Stimulated activated CD4-positive, alpha-beta T cell treated with anti-CD3 and anti-CD28 coated beads, TNF-alpha, amount 100 ng/mL, for 48 hours (primary cell): ENCODE measurements at places on chromosomes 5 and 9.

DNA sequence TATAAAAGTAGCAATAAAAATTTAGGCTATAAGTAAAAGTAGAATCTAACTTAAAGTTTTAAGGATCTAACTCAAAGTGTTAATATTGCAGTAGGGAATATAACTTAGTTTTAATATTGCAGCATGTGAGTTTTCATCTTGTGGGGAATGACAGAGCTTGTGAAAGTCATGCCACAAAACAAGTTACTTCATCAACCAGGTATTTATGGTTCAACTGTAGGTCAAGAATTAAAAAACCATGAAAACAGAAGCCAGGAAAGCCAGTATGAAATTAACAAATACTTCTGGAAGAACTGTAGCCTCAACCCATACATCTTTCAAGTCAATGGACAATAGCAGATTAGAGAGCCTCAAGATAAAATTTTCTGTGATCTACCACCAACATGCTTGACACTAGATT is 19.0 kb downstream of the HMGCS1 start:
- no peak for DNase-seq

DNA sequence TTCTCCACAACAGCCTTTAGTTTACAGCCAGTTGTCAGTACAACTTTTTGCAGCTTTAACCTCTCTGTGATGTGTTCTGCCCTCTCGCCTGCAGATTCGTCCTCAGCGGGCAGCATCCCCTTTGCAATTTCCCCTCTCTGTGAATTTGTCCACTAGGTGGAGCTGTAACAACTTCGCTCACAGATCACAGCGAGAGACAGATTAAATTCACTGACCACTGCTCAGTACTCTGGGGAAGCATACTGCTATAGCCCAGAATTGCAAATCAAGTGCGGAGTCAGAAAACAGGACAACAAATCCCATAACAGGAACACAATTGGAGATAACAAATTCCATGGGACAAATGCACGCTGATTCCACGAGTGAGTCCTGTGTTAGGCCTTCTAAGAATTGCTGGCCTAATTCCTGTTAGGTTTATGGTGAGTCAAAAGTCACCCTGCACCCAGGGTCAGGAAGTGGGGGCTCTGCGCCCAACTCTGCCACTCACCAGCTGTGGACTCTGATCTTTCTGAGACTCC is 2124.9 kb downstream of the MAT2B start:
- no peak for DNase-seq

DNA sequence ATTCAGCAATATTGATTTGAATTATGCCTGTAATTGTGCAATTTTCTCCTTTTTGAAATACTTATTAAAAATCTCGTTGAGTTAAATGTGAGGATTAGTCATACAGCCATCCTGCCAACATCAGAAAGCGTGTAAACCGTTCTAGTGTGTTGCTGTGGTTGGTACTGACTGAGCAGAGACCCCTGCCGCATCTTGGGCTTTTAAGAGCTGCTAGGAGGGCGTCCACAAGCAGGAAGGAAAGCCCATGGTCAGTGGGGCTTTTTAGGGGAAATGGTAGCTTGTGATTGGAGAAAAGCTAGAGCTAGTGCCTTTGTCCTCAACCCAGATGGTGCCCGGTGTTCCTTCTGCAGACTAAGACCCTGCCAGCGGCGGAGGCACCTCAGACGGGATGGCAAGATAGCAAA is 1.3 kb downstream of the SDHA start:
- no peak for DNase-seq

DNA sequence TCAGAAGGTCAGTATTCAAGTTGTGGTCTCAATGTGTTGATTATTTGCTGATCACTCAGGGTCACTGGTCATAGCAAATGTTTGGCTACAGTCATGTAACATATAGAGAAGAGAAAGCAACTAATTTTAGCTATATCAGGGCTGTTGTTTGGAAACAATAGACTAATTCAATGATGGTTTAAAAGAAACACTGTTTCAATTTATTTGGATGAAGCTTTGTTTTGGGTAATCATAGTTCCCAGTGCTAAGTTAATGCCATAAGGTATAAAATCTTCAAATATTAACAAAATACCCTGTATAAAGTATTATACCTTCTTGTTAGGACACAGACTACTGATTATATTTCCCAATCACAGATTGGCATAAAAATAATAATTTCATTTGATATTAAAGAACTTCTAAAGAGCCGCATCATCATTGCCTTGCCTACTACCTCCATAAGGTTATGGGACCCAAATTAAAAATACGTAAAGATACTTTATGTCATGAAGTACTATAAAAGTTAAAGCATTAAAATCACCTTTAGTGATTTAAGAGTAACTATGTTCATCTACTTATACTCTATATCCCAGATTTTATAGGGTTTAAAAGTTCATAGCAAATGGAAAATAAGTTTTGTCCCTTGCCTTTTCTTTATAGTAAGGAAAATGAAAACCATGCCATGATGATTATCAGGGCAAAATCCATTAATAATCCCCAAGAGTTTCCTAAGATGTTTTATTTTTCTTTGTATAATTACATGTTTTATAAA is 6.0 kb downstream of the NR3C1 start:
- no peak for DNase-seq

DNA sequence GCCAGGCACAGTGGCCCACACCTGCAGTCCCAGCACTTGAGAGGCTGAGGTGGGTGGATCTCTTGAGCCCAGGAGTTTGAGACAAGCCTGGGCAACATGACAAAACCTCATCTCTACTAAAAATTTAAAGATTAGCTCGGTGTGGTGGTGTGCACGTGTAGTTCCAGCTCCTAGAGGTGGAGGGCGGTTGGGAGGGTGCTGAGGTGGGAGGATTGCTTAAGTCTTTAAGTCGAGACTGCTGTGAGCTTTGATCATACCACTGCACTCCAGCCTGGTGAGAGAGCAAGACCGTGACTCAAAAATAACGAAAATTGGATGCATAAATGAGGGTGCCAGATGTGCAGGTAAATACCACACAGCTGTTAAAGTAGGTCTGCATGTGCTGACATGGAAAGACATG is 39.3 kb upstream of the TDRD7 start:
- DNase-seq = no peak

- no peak for DNase-seq
These were observed 236.9 kb downstream of the CD180 start for GRCh38 chr5:66959653-66960052.

- no peak for DNase-seq
These were observed 272.3 kb downstream of the NTRK2 start for GRCh38 chr9:84941792-84942191.

DNA sequence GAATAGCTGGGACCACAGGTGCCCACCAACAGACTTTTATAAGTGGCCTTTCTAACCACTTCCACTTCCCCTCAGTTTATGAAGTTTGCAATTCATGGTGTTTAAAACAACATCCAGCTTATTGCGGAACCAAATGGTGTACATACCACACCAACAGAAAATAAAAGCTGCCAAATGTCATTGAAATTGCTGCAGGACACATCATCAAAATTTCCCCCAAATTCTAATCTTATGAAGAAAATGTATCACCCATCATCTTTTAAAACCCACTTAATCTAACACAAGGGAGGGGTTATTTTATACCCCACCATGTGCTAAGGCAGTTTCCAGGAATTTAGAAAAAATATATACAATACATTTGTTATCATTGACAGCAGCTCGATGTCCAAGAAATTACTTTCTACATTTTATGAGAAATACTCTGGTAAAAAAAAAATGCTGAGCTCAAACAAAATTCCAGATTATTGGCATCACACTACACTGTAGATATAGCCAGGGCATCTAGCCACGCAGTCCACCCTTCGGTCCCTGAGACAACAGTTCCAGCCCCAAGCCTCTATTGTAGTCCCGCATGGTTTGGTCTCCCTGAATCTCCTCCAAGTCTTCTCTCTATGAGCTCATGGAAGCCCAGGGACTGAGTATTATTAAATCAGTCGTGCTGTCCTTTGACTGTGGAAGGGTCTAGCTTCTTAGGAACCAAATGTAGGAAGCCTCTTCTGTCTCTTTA is 372.8 kb upstream of the SLC30A5 start:
- DNase-seq = no peak

DNA sequence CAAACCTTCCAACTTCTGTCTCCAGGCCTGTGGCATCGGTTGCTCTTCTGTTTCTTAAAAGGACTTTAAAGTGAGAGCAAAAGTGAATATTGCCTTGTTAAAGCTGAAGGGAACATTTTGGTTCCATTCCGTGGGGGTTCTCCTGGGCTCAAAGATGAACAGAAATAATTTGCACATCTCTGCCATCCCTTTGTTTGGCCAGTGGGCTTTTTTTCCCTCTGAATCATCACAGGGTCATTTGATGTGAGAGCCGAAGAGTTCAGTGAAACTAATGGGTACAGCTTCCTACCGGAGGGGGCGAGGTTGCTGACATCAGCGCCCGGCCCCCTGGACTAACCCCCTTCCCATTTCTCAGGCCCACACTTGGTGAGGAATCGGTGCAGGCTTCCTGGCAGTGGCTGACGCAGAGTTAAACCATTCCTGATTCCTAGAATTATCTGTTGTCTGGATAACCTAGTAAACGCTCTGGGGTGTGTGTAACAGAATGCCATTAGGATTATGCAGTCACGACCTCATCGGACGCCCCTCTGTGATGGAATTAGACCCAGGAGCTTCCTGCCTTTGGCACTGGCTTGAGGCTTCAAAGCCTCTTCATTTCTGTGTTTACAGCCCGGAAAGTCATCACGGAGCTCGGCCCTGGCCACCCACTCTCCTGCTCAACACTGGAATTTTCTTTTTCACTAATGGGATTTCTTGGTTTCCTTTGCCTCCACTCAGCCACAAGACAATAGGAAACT is 61.6 kb upstream of the RPL26L1 start:
- no peak for DNase-seq

- DNase-seq = no peak
These were observed 1062.6 kb downstream of the NR2F1-AS1 start for GRCh38 chr5:92518318-92518904.

GRCh38 chr5:174555726-174556125 is 168.7 kb upstream of the MSX2 start:
- no peak for DNase-seq

GRCh38 chr5:31623249-31623648 is 15.7 kb upstream of the PDZD2 start:
- DNase-seq = no peak

GRCh38 chr9:94112716-94113465 is 28.6 kb downstream of the PTPDC1 start:
- no peak for DNase-seq

GRCh38 chr5:35046774-35047173 is 975 bp downstream of the AGXT2 start:
- DNase-seq = no peak

DNA sequence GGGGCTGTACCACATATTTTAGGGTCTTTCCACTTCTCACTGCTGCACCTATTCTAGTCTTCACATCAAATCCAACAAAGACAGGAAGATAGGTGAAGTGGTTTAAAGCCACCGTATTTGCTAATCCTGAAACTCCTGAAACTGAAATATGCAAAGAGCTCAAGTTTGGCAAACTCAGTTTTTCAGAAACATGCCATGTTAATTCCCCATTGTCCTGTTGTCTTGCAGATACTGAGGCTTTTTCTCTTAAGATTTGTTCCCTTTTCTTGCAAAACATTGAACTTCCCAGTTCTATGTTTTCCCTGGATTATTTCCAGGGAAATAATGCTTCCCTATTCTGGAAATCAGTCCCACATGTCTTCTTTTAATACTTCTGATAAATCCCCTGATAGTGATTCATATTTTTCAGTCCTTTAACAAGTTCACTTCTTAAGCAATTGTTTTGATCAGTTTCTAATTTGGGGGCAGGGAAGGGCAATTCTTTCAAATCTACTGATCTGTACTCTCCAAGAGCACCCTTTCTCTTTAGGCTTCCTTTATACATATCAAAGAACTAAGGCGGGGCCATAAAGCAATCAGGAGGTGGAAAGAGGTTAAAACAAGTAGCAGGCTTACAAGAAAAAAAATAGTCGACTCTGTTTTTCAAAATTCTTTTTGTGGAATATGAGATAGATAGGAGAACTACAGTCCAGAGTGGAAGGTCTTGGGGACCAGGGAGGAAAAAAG is 648.5 kb downstream of the BNC2 start:
- no peak for DNase-seq

DNA sequence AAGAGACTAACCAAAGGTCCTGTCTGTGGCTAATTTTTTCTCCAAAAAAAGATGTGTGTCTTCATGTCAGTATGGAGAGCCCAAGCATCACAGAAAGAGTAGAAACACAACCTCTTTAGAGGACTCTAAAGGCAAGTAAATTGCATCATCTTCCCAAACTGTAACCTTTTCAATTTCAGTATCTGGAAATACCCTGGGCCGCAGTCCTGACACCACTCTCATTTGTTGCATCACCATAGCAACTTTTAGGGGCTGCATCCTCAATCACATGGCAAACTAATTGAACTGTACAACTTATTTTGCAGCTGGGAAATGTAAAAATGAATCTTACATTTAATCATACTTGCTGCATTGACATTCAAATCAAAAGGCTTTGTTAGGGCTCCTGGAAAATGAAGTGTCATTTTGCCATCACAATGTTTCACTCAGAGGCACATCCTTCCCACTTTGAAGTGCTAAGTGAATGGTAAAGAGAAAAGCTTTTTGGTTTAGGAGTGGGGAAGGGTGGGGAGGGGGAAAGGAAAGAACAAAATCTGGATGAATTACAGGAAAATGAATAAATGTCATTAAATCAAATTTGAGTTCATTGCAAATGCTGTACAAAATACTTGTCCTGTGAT is 60.6 kb upstream of the GRIA1 start:
- DNase-seq = no peak

- DNase-seq = no peak
These were observed 52.7 kb downstream of the WNK2 start for GRCh38 chr9:93236541-93237206.

- DNase-seq = no peak
These were observed 135.9 kb upstream of the CCDC152 start for GRCh38 chr5:42620579-42621216.

DNA sequence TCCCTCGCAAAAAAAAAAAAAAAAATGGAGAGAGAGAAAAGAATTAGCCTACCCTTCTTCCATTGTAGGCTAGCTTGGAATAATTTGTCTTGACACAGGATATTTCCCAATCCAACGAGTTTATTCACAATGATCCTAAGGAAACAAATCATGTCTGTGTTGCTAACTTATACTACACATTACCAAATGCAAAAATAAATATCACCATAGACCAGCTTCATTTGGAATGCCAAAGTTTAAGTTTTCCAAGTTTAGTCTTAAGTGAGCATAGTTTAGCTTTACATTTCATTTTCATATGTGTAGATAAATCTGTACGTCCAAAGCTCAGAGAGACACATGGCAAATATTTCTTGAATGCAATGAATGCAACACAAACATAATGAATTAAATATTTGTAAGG is 1106.2 kb upstream of the DMAC1 start:
- no peak for DNase-seq

- no peak for DNase-seq
These were observed 453.6 kb downstream of the CSNK1G3 start for GRCh38 chr5:123965626-123966025.

GRCh38 chr5:3265131-3265885 is 330.3 kb upstream of the IRX1 start:
- DNase-seq = no peak

GRCh38 chr5:60507687-60508086 is 192.3 kb downstream of the DEPDC1B start:
- DNase-seq = no peak

GRCh38 chr5:1707467-1707866 is 92.2 kb downstream of the MRPL36 start:
- DNase-seq = no peak

- no peak for DNase-seq
These were observed 27.9 kb upstream of the IL31RA start for GRCh38 chr5:55823151-55823796.
